Esophagus mucosa (tissue), 1 donor: ENCODE measurements at places on chromosomes 1 and 21. TPM values are rescaled to one million over a fixed set of nuclear protein-coding genes. Genes with fewer than 3 reads are reported as not detected.

Gene CELA2A
- total RNA-seq: 0.36 TPM

Gene RUNX3
- total RNA-seq: 1.6 TPM

Gene OVAAL
- total RNA-seq: not detected

Gene HSPB7
- total RNA-seq: 1.6 TPM

- peak; percentile 38 for ATAC-seq
Measured at GRCh38 chr1:205348554-205349487, 7.9 kb downstream of the KLHDC8A start.

DNA sequence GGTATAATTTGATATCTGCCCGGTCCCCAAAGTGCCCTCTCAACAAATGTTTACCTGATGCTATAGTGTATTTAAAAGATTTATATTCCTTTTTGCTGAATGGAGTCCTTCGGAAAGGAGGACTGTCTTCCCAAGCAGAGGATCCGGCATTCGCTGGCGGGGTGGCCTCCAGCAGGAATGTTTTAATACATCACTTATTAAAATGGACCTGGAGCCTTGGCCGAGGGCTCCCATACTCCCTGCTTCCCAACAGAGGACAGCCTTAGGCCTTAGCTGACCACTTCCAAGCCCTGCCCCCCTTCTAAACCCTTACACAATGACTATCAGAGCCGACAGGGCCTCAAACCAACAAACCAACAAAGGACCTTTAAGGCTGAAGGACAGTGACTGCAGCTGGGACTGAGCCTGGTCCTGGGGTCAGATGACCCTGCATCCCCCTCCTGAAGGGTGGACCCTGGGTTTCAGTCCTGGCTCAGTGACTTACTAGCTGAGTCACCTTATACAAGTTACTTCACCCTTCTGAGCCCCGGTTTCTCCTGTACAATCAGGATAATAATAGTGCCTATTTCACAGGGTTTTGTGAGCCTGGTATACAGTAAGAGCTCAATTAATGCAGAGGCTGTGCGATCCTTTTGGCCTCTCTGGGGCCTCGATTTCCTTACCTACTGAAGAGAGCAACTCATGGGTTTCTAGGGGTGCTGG lies 5.6 kb downstream of the CAMK2N1 start:
- no peak for ATAC-seq

GRCh38 chr1:192973202-192973601 lies 86.0 kb downstream of the UCHL5 start:
- no peak for ATAC-seq

DNA sequence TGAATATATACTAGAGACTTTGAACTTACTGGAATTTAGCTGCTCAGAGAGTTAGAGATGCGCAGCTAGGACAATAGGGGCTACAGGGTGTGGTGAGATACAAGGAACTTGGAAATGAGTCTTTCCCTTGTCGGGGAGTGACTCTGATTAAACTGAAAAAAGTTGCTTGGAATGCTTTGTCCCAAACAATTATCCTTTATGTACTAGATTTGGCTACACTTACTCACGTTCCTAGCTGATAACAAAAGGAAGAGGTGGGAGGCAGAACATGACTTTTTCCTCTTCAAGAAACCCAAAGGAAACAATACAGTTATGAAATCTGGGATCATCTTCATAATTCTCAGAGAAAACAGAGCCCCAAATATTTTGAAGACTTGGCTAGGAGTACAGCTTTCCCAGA lies 6.9 kb upstream of the CGN start:
- ATAC-seq: no peak

GRCh38 chr21:45053561-45054226 lies 20.7 kb upstream of the ADARB1 start:
- no peak for ATAC-seq

DNA sequence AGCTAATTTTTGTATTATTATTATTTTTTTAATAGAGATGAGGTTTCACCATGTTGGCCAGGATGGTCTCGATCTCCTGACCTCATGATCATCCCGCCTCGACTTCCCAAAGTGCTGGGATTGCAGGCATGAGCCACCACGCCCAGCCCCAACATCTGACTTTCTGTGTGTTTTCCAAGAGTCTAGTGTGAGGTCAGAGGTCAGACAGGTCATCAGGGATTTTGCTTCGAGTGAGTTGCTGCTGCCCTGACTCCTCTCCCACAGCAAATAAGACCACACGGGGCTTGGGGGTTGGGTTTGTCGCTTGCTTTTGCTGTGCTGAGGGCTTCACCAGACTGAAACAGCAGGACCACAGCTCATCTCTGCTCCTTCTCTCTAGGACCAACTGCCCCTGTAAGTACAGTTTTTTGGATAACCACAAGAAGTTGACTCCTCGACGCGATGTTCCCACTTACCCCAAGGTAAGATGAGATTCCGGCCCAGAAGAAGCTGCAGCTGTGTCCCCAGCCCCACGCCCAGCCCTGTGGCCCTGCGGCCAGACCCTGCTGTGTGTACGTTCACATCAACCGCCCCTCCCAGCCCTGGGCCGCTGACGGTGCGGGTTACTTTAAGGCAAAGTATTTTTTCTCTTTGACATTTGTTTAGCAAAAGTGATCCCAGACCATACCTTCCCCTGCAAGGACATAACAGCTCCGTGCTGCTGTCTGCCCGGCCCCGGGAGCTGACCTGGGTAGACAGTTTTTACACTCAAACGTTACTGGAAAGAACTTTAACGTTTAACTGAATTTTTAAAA lies 97.5 kb downstream of the PDE9A start:
- ATAC-seq: no peak

- ATAC-seq: no peak
Measured at GRCh38 chr1:39173119-39173994, 31.1 kb upstream of the MACF1 start.

- ATAC-seq: peak; percentile 22
Measured at GRCh38 chr1:183032122-183032921, 9.1 kb downstream of the LAMC1 start.

DNA sequence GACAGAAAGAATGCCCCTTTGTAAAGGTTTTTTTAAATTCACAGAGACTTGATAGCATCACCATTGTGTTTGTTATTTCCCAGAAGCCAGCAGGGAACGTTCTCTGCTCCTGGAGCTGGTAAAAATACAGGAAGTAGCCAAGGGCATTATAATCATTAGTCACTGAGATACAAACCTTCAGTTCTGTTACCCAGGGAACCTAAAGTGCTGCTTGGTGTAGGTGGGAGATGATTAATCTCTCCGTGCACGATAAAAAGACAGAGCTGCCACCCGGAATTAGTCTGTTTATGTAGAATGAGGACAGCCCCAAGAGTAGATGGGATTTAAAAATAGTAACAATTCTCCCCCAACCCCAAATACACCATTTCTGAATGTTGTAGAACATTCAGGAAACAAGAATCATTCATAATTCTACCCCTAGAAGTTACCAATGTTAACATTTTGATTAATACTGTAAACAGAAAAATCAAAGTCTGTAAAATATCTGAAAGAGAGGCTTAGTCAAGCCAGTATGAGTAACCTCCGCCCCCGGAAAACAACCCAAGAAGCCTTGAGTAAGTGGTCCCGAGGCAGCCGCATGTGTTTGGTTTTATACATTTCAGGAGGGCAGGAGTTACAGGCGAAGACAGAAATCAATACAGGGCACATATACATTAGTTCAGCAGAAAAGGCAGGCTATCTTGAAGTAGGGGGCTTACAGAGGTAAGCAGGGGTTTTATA lies 45.3 kb upstream of the CTBS start:
- ATAC-seq: peak; percentile 40

DNA sequence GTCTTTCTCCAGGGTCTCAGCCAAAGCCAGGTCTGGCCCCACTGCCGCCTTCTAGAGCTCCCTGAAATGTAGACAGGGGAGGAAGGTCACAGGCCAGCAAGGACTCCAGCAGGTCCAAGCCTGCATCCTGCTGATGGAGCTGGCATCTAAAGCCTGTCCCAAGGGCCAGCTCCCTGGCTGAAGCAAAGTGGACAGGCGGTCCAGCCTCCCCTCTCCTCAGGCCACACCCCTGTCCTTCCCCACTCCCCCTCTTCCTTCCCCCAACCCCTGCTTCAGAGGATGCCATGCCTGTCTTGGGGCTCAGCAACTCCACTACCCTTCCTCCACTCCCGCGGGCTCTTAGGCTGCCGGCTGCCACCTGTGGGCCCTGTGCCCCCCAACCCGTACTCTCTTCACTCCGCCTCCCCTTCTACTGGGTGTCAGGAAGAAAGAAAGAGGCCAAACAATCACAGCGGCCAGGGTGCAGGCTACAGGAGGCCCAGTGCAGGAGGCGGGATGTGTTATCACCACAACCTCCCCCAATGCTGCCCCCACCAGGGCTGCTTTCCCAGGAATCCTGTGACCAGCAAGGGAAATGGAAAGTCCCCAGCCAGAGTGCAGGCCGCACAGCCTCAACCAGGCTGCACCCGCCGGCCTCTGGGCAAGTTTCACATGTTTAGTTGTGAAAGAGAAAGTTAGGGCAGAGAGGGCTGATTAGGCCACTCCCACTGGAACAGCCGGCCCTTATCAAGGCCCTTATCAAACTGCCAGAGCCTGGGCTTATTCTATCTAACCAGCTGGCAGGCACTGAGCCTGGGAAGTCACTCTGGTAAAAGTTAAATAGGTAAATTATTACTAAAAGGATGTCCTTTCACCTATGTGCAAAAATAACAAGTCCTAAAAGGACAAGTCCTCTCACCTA lies 34.1 kb downstream of the ACOT7 start:
- ATAC-seq: peak; percentile 14

DNA sequence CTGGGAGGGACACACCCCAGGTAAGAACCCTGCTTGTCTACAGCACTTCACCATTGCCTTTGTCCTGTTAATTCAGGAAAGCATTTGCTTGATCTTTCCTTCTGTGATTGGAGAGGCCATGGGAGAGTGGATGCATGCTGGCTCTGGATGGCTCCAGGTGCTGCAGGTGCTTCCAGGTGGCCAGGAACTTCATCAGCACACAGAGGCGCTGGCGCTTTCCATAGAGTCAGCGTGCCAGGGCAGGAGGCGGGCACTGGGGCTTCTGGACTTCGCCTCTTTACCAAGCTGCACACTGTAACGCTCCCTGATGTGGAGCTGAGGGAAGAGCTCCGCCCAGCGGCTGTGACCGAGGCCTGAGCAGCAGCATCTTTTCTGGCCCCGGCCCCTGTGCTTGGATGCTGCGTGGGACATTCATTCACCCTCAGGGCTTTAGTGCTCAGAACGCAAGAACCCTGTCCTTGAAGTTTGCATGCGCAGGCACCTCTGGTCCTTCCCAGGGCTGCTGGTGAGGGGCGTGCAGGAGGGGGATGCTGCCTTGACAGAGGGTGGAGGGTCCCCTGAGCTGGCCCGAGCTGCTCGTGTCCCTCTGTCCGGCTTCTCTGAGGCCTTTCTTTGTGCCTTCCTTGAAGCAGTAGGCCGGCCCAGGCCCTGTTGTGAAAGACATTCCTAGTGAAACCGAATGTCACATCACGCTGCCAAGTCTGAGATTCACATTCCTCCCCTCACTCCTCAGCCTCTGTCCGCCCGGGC lies 1.6 kb upstream of the MX2 start:
- peak; percentile 1 for ATAC-seq

GRCh38 chr1:32939655-32940371 lies 24.8 kb downstream of the RNF19B start:
- peak; percentile 79 for ATAC-seq

- ATAC-seq: no peak
Measured at GRCh38 chr1:104092698-104093097, 343.0 kb downstream of the AMY1C start.

DNA sequence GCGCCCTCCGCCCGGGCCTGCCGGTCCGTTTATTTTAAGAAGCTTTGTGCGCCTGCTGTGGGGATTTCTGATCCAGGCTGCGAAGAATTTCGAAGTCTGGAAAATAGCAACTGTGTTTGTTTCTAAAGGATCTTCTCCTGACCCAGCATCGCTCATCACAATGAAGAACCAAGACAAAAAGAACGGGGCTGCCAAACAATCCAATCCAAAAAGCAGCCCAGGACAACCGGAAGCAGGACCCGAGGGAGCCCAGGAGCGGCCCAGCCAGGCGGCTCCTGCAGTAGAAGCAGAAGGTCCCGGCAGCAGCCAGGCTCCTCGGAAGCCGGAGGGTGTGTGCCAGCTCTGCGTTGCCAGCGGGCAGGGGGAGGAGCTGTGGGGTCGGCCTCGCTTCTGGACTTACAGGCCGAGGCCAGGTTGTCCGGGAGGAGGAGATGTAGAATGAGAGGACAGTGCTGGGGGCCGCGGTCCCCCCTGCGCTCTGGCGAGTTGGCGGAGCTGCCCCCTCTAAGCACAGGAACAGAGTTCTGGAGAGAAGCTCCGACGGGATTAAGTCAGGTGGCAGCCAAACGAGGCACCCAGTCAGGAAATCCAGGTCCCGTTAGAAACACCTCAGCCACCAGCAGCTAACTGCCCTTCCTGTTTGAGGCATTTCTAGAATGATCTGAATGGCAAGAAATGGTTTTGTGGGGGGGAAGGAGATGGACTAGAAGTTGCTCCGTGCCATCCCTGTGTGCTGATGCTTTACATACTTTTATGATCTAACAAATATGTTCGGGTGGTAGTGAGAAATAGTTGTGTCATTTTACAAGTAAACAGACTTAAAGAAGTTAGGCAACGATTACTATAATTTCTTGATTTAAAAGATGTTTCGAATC lies 948 bp downstream of the TXLNA start:
- ATAC-seq: peak; percentile 37

DNA sequence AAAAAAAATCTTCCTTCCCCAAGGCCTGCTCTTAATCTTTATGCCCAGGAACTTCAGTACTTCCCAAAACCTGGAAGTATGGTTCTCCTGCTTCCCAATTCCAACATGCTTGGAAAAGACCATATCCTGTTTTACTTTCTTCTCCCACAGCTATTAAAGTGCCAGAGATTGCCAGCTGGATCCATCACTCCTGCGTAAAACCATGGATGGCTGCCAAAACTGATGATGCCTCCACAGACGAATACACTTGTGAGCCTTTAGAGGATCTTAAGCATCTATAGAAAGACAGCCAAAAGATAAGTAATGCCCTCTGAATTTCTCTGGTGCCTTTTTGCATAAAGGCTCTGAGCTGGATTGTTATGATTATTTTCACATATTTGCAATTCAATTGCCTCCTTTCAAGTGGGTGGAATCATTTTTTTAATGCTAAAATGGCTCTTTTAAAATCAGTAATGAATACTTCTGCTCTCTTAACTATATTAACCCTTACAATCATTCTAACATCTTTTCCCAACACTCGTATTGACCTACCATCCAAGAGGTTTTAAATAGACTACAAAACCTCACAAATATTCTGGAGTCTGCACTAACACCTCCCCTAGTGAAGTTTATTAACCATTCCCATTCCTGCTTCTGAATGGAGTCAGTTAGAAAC lies 1807.8 kb downstream of the BRINP3 start:
- no peak for ATAC-seq

- peak; percentile 52 for ATAC-seq
Measured at GRCh38 chr1:160284220-160284781, 632 bp downstream of the PEX19 start.

- no peak for ATAC-seq
Measured at GRCh38 chr1:3566951-3567804, 44.1 kb downstream of the MEGF6 start.
